Stimulated activated CD4-positive, alpha-beta T cell treated with anti-CD3 and anti-CD28 coated beads, Interleukin-15, amount 100 ng/mL, for 48 hours (primary cell): ENCODE measurements at places on chromosomes 1 and 21.

GRCh38 chr1:5271264-5271663 lies 616.9 kb downstream of the AJAP1 start:
- DNase-seq: no peak

DNA sequence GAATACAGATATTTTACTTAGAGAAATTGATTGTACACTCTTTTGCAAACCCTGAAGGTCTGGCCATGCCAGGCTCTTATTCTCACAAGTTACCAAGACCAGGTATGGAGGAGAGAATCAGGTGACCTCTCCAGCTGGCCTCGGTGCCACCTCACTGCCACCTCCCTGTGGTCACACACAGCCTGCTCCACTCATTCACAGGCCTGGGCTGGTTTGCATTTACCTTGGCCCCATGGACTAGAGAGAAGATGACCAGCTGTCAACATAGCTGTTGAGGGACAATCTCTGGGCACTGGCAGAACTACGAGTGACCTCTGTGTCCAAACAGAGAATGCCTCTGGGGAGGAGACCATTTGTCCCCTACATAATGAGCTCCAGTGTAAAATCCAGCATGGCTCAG lies 291.2 kb upstream of the RUNX1 start:
- DNase-seq: no peak

GRCh38 chr1:240800291-240800690 lies 188.3 kb upstream of the GREM2 start:
- no peak for DNase-seq

GRCh38 chr1:184789884-184790283 lies 35.2 kb upstream of the EDEM3 start:
- no peak for DNase-seq

DNA sequence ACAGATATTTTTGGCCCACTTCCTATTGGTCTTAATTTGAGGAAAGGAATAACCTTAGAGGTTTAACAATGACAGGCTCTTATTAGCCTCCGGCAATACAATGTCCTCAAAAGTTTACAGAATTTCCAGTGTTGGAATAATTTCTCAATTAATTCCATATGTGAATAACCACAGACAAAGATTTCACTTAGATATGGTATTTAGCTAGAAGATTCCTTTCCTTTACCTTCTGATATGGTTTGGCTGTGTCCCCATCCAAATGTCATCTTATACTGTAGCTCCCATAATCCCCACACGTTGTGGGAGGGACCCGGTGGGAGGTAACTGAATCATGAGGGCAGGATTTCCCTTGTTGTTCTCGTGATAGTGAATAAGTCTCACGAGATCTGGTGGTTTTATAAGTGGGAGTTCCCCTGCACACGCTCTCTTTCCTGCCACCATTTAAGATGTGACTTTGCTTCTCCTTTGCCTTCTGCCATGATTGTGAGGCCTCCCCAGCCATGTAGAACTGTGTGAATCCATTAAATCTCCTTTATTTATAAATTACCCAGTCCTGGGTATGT lies 54.9 kb upstream of the RGS7 start:
- no peak for DNase-seq

DNA sequence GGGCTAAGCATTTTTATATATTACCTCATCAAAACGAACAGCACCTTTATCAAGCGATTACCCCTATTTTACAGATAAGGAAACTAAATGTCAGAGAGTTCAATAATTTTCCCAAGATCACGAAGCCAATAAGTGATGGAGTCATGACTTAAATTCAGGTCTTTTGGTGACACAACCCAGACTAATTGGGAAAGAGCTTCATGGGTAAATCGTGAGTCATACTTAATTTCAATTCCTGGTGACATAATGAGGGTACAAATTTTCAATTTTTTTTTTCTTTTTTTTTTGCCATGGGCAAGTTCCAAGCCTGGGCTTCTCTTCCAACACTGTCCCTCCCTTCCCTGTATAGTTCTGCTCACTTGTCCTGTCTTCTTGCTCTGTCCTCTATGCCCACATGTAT lies 30.1 kb upstream of the IL10 start:
- DNase-seq: no peak

DNA sequence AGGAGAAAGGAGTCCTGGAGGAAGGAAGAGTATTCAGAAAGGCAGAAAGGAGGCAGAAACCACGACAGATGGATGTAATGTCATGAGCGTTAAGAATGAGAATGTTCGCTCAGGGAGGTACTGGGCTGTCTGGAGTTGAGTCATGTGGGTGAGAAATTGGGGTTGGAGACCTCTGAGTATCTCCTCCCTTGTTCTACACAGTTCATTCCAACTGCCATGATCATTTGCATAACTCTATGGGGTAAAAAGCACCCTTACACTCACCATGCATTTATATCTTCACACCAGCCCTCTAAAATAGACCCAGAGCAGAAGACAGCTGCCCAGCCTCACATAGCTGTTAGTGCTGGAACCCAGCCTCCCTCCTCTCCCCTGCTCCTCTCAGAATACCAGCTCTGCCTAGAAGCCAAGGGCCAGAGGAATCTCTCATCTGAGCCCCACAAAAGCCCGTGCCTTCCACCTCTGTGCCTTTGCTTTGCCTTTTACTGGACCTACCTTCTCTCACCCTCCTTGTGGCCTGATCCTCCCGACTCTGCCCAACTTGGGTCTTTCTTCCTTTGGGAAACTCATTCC lies 85.2 kb downstream of the BEND5 start:
- DNase-seq: no peak

- DNase-seq: no peak
These were observed 113.6 kb upstream of the TIAM1 start for GRCh38 chr21:31457675-31458074.

GRCh38 chr1:109149874-109150601 lies 36.1 kb downstream of the ELAPOR1 start:
- DNase-seq: no peak

- no peak for DNase-seq
These were observed 2.6 kb downstream of the TDRKH start for GRCh38 chr1:151787689-151788088.

GRCh38 chr1:9842073-9842711 lies 18.4 kb upstream of the CLSTN1 start:
- DNase-seq: no peak

DNA sequence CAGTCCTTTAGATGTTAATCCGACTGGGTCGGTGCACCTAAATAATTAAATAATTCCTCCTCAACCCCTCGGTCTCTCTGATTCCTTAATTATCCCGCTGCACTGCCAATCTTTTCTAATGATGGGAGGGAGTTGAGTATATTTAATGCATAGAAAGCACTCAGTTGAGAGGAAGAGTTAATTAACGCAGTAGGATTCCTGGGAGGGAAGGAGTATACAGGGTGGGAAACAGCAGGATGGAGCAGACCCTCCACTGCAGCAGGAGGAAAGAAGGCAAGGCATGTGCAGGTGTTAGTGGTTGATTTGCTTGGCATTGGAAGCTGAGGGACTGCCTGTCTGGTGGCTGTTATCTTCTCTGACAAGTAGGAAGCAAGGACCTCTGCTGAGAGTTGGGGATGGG lies 9.9 kb upstream of the REN start:
- DNase-seq: no peak

GRCh38 chr1:218614031-218614430 lies 268.9 kb downstream of the TGFB2 start:
- no peak for DNase-seq

DNA sequence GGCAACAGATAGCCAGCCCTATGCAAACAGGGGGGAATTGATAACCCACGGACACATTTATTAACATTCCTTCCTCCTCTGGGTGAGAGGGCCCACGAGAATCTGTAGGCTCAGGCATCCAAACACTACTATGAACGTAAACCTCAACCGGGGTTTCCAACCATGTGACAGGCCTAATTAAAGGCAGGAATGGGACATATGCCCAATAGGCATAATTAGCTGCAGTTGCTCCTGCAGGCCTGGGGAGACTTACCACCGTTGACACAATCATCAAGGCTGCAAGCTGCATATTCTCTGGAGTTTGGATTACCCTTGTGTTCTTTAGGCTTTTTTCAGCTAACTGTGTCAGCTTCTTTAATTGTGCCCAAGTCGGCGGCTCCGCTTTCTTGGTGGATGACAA lies 22.2 kb upstream of the GBP1 start:
- no peak for DNase-seq

- no peak for DNase-seq
These were observed 57.8 kb downstream of the EPB41 start for GRCh38 chr1:28971980-28972771.

DNA sequence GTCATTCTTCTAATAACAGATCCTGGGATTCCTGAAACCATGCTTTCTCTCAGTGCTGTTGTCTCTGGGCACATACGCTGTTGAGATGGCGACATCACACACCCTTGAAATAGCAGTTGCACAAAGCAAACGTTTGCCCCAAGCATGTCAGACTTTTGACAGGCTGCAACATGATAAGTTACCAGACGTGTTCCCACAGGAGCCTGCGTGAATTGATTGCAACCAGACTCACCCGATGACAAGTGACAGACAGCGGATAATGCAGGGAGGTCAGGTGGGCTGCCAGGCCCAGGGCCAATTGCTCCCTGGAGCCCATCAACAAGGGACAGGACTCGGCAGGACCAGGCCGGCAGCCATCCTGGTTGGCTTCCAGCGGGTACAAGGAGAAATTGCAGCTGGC lies 310.9 kb downstream of the SIPA1L2 start:
- no peak for DNase-seq

DNA sequence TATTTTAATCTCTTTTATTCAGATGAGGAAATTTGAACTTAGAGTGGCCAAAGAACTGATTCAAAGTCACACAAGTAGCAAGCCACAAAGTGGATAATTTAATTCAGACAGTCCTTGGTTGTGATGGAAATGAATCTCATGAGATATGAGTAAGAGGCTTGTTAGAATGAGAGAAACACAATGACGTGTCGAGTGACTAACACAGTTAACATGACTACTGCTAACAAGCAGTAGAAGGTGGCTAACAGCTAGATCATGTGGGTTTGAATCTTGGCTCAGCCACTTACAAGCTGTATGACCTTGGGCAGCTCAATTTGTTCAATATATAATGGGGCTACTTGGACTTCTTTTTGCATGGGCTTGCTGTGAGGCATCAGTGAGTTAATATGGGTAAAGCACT lies 104.5 kb upstream of the LMO4 start:
- no peak for DNase-seq
